ENCODE measurements at places on chromosomes 1 and 21.

GRCh38 chr1:15090373-15090772, 63.2 kb upstream of the TMEM51 start:
- DNase-seq = no peak

GRCh38 chr21:30437010-30437565, 3.0 kb upstream of the KRTAP15-1 start:
- no peak for DNase-seq

- DNase-seq = no peak
Measured at GRCh38 chr1:26145960-26146294, 13.0 kb upstream of the FAM110D start.

DNA sequence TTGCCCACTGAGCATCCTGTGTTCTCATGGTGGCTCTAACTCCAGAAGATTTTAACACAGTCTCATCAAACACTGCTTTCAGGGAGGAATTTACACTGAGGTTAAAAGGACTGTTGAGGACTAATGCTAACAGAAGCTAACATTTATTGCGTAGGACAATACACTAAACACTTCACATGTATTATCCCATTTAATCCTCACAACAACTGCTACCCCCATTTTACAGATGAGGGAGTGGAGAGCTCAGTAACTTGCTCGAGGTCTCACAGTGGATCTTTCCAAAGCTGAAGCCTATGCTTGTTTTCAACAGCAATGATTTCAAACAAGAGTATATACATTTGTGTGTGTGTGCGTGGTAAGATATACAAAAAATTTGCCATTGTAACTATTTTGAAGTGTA, 13.9 kb downstream of the ATF3 start:
- DNase-seq = no peak

GRCh38 chr1:119373465-119373864, 4.9 kb downstream of the HAO2 start:
- no peak for DNase-seq

- no peak for DNase-seq
Measured at GRCh38 chr1:62685431-62685859, 2.7 kb downstream of the DOCK7 start.

GRCh38 chr1:52636721-52637695, 4.0 kb downstream of the SHISAL2A start:
- no peak for DNase-seq

- DNase-seq = no peak
Measured at GRCh38 chr1:21149855-21150432, 26.8 kb downstream of the EIF4G3 start.

DNA sequence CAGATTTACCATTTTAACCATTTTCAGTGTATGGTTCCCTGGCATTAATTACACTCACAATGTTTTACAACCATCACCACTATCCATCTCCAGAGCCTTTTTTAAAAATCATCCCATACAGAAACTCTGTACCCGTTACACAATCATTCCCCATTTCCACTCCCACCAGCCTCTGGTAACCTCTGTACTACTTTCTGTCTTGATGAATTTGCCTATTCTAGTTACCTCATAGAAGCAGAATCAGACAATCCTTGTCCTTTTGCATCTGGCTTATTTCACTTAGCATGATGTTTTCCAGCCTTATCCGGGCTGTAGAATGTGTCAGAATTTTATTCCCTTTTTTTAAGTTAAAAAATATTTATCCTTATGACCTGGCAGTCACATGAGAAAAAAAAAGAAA, 33.0 kb downstream of the PGM1 start:
- no peak for DNase-seq

- DNase-seq = no peak
Measured at GRCh38 chr1:41521766-41522165, 37.3 kb upstream of the EDN2 start.

Data from stimulated activated CD4-positive, alpha-beta T cell treated with anti-CD3 and anti-CD28 coated beads, Interleukin-1b, Interleukin-23, amount 100 ng/mL, for 4 hours (primary cell).